ENCODE measurements at places on chromosomes 12 and 14.
A peak's percentile ranks its signal among the peaks of the same experiment; 100 is the strongest.

DNA sequence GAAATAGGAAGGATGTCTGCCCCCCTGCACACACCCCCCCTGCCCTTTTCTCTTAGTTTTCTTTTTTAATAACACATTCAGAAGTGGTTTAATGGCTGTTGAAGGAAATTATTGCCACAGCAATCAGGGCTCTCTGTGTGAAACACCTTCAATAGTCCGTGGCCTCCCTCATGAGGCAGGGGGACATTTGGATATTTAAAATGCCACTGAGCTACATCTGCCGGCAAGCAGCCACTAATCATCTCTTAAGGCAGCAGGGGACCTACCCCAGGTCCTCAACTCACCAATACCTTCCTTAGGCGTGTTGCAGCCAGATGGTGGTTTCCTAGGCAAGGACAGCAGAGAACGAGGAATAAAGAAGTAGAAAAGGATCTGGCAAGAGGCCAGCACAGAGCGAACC is 283.2 kb downstream of the TTC8 start:
- DNase-seq, result no peak

- DNase-seq, result no peak
These were observed 25.2 kb downstream of the NID2 start for GRCh38 chr14:52043690-52044089.

DNA sequence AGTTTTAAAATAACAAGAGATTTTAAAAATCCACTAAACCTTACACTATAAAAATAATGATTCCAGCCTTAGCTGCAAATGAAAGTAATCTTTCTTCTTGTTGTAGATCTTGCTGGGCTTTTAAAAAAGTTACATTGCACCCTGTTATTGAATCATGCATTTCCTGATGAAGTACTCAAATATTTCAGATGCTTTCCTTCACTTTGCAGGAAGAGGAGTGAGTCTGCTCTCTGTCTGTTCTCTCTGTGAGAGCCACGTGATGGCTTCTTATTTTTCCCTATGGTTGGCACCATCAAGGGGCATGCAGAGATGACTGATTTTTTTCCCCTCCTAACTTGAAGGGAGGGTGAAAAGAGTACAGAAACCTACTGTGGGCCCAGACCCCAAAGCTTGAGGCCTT is 262.7 kb downstream of the ATP23 start:
- DNase-seq, result peak; percentile 4

GRCh38 chr12:10178821-10179220 is at the start of gene TMEM52B:
TSS of gene TMEM52B (plus strand) at chr12:10179032. CDS start at chr12:10179575, 543 bp downstream.
- no peak for DNase-seq

GRCh38 chr14:99755068-99755405 is 38.2 kb upstream of the EML1 start:
- no peak for DNase-seq

- no peak for DNase-seq
These were observed 184.3 kb upstream of the C14orf180 start for GRCh38 chr14:104395276-104395675.

DNA sequence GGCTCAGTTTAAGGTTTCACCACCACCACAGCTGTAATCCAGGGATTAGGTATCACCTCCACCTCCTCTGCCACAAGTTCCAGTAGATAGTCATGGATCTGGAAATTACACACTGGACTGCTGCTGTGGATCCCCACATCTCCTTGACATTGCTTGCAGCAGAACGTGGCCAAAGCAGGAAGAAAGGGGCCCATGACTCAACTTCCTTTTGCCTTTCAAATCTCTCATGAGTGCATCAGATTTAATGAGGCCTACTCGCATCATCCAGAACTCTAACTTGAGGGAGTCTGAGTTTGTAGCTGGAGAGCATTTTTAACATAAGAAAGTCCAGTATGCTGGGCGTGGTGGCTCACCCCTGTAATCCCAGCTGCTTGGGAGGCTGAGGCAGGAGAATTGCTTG is 29.2 kb upstream of the TMED10 start:
- peak; percentile 45 for DNase-seq

- no peak for DNase-seq
These were observed 280.0 kb downstream of the ALG10 start for GRCh38 chr12:34302131-34302885.

- peak; percentile 5 for DNase-seq
These were observed 833.0 kb downstream of the SLC6A15 start for GRCh38 chr12:84079626-84080025.

- DNase-seq, result no peak
These were observed 68.7 kb upstream of the TMPO start for GRCh38 chr12:98446682-98447081.

DNA sequence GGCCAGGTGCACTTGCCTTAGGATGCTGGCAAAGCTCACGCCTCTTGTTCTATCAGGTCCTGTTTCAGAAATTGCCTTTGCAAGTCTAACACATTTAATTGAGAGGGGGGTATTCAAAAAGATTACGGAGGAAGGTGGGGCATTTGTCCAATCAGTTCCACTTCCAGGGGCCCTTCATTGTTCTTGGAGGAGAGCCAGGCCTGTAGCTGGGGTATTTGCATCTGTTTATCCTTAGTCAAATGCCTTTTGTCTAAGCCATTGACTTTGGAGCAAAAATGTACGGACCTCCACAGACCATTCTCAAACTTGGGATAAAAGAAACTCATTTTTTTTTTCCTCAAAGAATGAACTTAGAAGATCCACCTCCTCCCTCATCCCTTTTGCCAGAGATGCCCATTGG is 582.0 kb downstream of the BCL11B start:
- DNase-seq, result no peak

DNA sequence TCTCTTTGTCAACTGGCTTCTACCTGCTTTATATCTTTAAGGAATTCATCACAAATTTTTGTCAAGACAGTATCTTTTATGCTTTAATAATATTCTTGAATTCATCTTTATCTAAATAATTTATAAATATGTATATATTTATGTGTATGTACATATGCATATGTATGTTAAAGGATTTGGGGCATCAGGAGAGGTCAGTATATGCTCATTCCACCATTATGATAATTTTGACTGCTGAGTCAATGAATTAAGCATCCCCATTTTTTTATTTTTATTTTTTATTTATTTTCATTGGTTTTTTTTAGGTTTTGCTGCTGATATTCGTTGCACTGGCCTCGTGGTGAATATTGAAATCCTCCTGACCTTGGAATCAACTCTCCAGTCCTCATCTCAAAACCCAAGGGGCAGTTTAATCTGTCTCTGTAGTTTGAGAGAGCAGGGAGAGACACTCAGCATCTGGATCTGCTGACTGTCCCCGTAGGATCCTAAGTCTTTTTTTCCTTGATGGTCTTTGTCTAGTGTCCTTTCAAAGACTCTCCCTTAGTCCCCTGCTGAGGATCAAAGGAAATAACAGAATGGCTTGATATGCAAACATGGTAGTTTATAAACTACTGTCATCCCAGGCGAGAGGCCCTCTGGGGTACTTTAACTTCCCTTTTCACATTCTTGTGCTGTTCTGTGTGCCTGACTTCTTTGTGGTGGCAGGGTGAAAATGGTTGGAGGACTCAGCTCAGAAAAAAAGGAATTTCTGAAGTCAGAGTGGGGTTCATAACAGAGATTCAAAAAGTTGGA is 218.7 kb downstream of the DIO2 start:
- no peak for DNase-seq

DNA sequence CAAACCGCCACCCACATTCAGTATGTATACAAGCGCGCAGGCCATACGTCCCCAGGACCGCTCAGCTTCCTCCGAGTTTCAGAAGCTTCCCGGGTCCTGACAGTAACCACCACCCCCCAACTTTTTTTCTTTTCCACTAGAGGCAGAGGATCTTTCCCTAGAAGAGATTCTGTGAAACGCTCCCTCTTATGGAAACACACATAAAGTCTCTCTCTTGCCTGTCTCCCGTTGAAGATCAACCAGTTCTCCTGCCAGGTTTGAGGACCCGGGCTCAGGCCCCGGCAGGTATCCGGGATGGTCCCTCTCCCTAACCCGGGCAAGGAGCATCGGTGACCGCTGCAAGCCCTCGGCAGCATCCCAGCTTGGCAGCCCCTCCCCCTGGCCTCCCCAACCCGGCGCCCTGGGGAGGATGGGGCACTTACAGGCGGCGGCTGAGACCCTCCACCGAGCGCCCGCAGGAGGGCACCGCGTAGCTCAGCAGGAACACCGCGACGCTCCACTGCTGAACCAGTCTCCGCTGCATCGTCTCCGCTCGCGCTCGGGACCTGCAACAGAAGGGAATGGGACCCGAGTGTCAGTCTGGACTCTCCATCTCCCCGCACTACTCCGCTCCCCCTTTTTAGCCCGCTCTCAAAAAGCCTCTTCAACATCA is 3.4 kb downstream of the PTHLH start:
- peak; percentile 39 for DNase-seq

- DNase-seq, result no peak
These were observed 1.8 kb upstream of the LARP4 start for GRCh38 chr12:50398931-50399330.

GRCh38 chr12:98744680-98745079 is 99.6 kb downstream of the APAF1 start:
- no peak for DNase-seq

DNA sequence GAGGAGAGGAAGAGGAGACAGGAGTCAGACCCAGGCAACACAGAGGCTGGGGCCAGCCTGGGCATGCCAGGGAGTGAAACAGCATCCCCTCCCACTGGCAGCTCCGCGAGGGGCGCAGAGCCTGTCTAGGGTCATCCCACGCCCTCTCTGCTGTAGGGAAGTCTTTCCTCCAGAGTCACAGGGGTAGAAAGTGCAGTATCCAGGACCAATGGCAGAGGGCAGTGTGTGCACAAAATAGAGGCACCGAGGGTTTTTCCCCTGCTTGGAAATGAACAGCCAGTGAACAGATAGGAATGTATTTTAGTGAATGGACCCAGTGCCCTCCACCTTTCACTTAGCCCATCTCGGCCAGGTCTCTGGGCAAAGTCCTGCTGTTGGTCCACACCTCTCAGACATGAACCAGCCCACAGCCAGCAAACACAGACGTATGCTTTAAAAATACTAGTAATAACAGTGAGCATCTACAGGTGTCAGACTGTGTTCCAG is 9.4 kb upstream of the KRT74 start:
- peak; percentile 85 for DNase-seq

GRCh38 chr12:118746960-118747359 is 234.4 kb upstream of the SRRM4 start:
- no peak for DNase-seq

GRCh38 chr12:53805791-53806190 is 54.0 kb upstream of the CISTR start:
- no peak for DNase-seq

GRCh38 chr12:52010152-52010622 is 3.4 kb downstream of the TAMALIN start:
- peak; percentile 88 for DNase-seq

GRCh38 chr12:12072064-12072760 is 1.5 kb downstream of the BCL2L14 start:
- DNase-seq, result no peak

GRCh38 chr12:57105011-57105753 is 6.0 kb downstream of the STAT6 start:
- DNase-seq, result no peak

DNA sequence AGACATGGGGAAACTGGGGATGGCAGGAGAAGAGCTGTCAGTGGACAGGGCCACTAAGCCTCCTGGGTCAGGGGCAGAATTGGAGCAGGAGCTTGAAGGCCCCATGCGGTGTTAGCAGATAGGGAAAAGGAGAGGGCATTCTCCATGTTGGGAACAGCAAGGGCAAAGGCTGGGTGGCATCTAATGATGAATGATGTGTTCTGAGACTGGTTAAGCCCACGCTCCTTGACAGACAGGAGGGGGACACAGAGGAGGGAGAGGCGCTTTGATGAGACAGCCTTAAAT is 63.0 kb downstream of the CLMN start:
- DNase-seq, result no peak

- peak; percentile 47 for DNase-seq
These were observed 67.6 kb upstream of the GNG2 start for GRCh38 chr14:51792809-51793208.

DNA sequence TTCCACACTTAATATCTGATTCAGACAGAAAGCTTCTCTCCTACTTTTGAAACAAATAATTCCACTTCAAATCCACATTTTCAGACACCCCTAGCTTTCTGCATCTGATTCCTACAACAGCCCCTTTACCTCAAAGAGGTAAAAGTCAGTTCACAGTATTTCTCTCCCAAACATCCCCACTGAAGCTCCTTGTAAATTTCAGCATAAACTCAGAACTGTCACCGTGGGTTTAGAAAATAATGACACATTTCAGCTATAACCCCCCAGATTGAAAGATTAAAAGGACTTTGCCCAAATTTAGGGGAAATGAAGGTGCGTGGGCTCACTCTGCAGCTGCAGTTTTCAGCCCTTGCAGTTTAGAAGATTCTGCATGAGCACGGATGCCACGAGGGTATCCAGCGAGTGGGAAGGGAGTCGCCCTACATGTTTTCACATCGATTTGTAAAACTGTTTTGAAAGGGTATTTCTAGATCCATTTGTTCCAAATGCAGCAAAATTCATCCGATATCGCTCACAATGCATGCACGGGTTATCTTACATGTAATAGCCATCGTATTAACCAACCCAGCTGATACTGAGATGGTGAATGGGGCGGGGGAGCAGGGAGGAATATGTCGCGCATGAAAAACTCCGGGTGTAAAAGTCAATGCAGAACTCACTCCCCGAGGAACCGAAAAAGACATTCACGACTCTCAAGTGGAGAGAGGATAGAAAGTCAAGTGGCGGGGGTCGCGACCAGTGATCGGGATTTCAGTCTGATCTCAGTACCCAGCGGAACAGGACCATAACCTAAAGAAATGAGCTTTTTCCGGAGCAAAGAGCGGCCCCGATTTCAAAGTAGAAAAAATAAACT is 5.0 kb upstream of the CCND2 start:
- no peak for DNase-seq

GRCh38 chr14:90891326-90891725 is 75.1 kb upstream of the TTC7B start:
- no peak for DNase-seq

- DNase-seq, result no peak
These were observed 93.9 kb downstream of the DICER1 start for GRCh38 chr14:95063391-95063790.

GRCh38 chr14:99317231-99318090 is 45.5 kb upstream of the BCL11B start:
- no peak for DNase-seq

- peak; percentile 15 for DNase-seq
These were observed 92.9 kb upstream of the FOXN3 start for GRCh38 chr14:89509891-89510290.

- DNase-seq, result no peak
These were observed 257.8 kb upstream of the BTG1 start for GRCh38 chr12:92403210-92404175.

GRCh38 chr12:77734214-77734883 is 96.3 kb upstream of the NAV3 start:
- peak; percentile 40 for DNase-seq

GRCh38 chr12:15547691-15548090 is 225.4 kb downstream of the PTPRO start:
- no peak for DNase-seq

DNA sequence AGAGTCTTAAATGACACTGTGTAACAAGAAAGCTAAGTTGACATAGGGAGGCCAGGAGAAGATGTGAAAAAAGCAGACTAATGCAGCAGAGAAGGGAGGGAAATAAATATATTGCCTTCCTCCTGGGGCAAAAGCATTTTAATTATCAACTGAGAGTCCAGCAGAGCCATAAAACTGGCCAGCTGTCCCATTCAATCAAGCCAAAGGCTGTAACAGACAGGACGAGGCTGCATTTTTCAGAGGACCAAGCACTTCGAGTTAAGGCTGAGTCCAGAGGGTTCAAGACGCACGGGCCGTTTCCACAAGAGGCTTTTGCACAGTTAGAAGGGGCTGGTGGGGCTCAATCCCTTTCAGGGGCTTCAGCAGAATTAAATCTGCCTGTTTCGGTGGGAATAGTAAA is 20.4 kb downstream of the MAP3K9 start:
- DNase-seq, result no peak

All from AG08395 (cell line).